ENCODE measurements at places on chromosomes 2 and 18.

GRCh38 chr2:197345846-197346370 is 35.3 kb upstream of the ANKRD44 start:
- DNase-seq: no peak

GRCh38 chr2:106098081-106098480 is 96.0 kb downstream of the UXS1 start:
- DNase-seq: no peak

DNA sequence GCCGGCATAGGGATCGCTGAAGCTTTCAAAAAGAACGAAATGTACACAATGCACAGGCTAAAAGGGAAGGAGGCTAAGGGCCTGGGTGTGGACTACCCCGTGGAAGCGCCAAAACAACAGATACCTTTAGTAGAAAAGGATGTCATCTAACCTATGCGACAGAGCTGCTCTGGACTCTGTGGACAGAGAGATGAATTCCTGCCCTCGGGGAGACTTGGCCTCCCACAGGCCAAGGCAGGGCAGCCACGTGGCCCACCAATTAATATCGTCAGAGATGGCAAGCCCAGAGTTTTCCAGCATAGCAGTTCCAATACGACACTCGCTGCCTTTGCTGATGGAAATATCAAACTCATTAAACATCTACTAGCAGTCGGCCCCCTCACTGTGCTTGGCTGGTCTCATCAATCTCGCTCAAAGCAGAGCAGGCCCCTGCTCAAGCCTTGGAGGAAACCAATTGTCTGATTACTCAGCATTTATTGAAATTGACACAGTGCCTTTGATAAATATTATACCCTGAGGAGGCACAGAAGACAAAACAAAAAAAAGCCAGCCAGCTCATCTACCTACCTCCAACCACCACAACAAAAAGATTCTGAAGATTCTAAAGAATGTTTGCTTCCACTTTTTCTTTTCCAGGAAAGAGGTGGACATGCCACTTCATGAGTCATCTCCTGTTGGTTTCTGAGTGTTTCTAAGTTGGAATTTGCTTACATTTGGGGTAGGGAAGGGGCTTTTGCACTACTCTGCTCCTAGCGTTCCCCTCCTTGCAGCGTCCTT is 79.0 kb upstream of the ACAA2 start:
- DNase-seq: no peak

- DNase-seq: no peak
Measured at GRCh38 chr18:13474336-13474735, 252.0 kb downstream of the FAM210A start.

DNA sequence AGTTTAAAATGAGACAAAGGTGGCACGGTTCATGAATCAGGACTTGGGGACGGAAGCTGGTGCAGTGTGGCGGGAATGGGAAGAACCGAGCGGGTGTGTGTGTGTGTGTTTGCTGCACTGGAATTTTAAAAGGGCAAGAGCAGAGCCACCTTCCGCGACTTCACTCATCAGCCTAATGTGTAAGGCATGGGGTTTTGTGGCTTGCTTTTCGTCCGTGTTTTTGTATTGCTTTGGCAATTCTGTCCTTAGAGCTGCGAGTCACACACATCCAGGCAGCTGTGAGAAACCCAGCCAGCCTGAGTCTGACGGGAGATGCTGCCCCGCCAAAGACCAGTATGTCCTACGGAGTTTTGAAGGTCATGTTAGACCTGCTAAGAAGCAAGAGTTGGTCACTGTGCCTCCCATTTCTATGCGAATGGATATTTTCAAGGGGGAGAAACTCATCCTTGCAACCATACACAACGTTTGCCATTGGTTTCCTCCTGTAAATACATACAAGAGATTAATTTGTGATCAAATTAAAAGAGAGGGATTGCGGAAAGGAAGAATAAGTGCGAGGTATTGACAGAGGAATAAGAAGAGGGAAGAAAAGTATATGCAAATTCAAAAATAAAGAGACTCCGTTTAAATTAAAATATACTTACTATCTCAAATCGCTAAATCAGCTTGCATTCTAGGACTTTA is 665 bp upstream of the CACNB4 start:
- no peak for DNase-seq

DNA sequence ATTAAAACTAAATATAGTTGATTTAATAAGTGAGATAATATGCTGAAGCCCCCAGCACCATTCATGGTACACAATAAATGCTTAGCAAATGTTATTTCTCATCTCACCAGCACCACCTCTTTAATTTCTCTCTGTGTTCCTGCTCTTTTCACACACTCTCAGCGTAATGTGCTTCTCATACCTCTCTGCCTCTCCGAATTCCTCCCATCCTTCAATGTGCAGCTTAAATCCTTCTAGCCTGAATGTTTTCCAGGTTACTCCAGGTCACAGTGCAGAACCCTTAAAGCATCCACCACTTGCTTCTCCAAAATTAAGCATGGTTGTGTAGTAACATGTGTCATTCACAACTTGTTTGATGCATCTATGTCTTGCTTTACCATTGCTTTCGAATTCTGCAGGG is 119.6 kb downstream of the MCFD2 start:
- no peak for DNase-seq

DNA sequence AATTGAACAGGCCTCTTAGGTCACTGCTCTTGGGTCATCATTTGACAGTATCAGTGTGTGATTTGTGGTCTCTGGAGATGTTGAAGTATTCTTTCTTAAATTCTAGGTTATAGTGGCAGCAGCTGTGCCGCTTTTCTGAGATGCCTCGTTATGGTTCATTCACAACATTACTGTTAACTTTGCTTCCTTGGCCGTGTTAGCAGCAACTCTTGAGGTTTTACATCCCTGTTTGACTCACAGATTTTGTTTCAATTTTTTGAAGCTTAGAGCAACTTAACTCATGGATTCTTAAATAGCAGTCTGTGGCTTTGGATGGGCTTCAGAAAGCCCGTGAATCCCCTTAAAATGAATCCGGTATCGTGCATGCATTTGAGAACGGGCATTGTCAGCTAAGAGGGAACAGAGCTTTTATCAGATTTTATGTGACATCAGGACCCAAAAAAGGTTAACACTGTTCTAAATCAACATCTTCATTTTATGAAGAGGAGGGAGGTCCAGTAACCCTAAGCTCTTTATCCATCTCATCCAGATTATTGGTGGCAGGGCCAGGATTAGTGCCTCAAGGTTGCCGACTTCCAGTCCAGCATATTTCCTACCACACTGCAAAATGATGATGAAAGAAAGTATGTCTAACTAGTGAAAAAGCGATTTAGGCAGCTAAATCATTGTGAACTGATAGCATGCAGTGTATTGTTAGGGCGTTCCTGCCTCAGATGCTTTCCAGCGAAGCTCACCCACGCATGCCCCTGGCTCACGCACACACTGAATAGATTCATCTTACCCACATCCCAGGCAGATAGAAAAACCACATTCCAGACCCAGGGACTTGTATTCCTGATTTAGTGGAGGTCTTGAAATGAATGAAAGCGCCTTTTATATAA is 5.1 kb downstream of the TRIB2 start:
- no peak for DNase-seq
